ENCODE measurements at places on chromosomes 7 and 10.

GRCh38 chr10:4448030-4448429 is 378.0 kb upstream of the AKR1E2 start:
- DNase-seq, result no peak

DNA sequence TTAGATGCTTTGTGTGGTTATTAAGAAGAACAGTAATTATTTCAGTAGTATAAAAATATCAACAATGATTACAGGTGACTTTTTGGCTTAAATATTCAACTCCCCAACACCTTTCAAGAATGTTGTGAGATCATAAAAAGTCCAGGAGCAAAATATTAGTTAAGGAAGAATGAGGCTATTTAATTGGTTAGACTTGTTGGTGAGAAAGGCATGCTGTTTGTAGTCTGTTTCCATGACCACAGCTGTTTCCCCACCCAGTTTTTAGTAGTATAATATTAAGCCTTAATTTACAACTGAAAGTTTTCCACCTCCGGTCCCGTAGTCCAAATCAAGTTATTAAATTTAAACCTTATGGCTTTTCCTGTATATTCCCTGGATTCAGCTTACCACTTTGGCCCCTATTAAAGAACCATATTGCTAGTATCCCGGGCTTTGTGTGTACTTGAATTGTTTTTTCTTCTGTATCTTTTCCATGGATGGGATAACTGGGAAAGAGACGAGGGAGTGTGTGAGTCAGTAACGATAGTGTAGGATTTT is 133.3 kb downstream of the CELF2 start:
- no peak for DNase-seq

DNA sequence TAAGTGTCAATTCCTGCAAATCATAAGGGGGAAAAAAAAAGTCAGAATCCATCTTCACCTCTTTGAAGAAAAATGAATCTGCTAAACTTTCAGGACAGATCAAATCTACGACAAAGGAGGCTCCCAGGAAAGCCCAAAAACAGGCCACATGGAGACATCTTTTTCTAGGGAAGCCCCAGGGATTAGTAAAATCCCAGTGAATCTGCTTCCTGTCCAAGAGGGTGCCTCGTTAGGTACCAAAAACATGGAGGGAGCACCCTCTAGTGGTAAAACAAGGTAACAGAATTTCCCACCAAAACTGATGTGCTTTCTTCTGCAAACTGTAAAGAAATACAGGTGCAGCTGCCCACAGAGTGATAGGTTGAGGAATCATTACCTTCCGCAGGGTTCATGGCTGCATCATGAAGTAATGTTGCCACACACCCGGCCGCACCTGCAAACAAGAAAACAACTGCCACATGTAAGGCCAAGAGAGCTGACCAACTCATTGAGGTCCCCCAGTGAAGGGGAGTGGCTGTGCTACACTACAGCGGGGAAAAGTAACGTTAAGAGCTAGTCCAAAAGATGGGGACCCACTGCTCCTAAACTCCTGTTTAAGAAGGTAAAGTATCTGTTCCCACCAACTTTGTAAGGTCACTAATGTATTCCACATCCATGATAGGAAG is 7.9 kb downstream of the SLC25A28 start:
- DNase-seq, result peak; percentile 67

GRCh38 chr7:38675494-38676106 is 44.4 kb upstream of the AMPH start:
- DNase-seq, result no peak

- no peak for DNase-seq
These were observed 138.9 kb downstream of the GRID1 start for GRCh38 chr10:86227501-86228258.

GRCh38 chr10:79283616-79284015 is 63.7 kb upstream of the PPIF start:
- no peak for DNase-seq

DNA sequence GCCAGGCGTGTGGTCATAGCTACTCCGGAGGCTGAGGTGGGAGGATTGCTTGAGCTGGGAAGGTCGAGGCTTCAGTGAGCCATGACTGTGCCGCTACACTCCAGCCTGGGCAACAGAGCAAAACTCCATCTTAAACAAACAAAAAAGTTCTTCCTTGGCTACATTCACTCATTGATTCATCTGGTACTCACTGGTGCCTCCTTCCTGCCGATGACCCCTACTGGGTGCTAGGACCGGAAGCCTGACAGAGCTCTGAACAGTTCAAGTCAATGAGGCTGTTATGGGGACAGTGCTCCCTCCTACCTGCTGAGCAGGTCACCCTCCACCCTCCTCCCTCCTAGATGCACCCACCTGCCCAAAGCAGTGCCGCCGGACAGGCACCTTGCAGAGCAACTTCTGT is 4.9 kb downstream of the PCOLCE start:
- no peak for DNase-seq

GRCh38 chr7:105877736-105878135 is 1.3 kb upstream of the ATXN7L1 start:
- no peak for DNase-seq

GRCh38 chr10:73854310-73854709 is 20.0 kb downstream of the CAMK2G start:
- DNase-seq, result no peak
